Psoas muscle (tissue), 8 donors: ENCODE measurements at places on chromosomes 16 and 17.

- H3K4me3 ChIP-seq, result no peak overlapping the region
- H3K36me3 ChIP-seq, result no peaks in the 10 kb centered on the region
- no peak overlapping the region for H3K27ac ChIP-seq
- H3K4me1 ChIP-seq, result no peaks in the 10 kb centered on the region
Observed at GRCh38 chr16:86300746-86301481, 209.4 kb upstream of the FOXF1 start.

- no peaks in the 10 kb centered on the region for H3K36me3 ChIP-seq
- peak; percentile 53 for DNase-seq
- peak overlapping the region; percentile 90 for H3K27ac ChIP-seq
- peak overlapping the region; percentile 72 for H3K4me3 ChIP-seq
- H3K27me3 ChIP-seq, result no peaks in the 10 kb centered on the region
Observed at GRCh38 chr16:14186007-14186794, 115.1 kb downstream of the MRTFB start.

GRCh38 chr16:71453036-71453435, 9.0 kb downstream of the ZNF23 start:
- no peak for DNase-seq
- no peaks in the 10 kb centered on the region for H3K27me3 ChIP-seq
- H3K4me3 ChIP-seq, result no peak overlapping the region
- H3K4me1 ChIP-seq, result no peaks in the 10 kb centered on the region
- H3K27ac ChIP-seq, result no peak overlapping the region
- peaks cover 54% of the 10 kb centered on the region for H3K36me3 ChIP-seq

GRCh38 chr16:58577141-58577540, 52.5 kb downstream of the CNOT1 start:
- no peak overlapping the region for H3K27ac ChIP-seq
- no peak overlapping the region for H3K4me3 ChIP-seq
- H3K36me3 ChIP-seq, result peaks cover 17% of the 10 kb centered on the region
- no peaks in the 10 kb centered on the region for H3K27me3 ChIP-seq
- no peaks in the 10 kb centered on the region for H3K4me1 ChIP-seq
- DNase-seq, result no peak

DNA sequence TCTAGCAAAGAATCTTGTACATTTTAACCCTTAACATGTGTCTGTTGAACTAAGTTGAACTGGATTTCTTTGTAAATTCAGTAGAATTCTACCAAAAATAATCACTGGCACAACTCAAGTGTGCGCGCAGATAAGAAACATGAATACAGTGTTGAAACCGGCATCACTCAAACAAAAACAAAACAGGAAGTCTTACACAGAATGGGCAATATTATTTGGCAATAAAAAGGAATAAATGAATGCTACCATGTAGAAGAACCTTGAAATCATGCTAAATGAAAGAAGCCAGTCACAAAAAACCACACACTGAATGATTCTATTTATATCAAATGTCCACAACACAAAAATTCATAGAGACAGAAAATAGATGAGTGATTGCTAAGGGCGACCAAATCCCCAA, 102.9 kb upstream of the ZFHX3 start:
- H3K27ac ChIP-seq, result no peak overlapping the region
- no peak for DNase-seq
- no peaks in the 10 kb centered on the region for H3K27me3 ChIP-seq
- no peaks in the 10 kb centered on the region for H3K36me3 ChIP-seq

- H3K4me1 ChIP-seq, result no peaks in the 10 kb centered on the region
- DNase-seq, result no peak
- H3K27me3 ChIP-seq, result no peaks in the 10 kb centered on the region
- no peaks in the 10 kb centered on the region for H3K36me3 ChIP-seq
- H3K27ac ChIP-seq, result no peak overlapping the region
Observed at GRCh38 chr17:5789528-5789927, 205.2 kb upstream of the NLRP1 start.

DNA sequence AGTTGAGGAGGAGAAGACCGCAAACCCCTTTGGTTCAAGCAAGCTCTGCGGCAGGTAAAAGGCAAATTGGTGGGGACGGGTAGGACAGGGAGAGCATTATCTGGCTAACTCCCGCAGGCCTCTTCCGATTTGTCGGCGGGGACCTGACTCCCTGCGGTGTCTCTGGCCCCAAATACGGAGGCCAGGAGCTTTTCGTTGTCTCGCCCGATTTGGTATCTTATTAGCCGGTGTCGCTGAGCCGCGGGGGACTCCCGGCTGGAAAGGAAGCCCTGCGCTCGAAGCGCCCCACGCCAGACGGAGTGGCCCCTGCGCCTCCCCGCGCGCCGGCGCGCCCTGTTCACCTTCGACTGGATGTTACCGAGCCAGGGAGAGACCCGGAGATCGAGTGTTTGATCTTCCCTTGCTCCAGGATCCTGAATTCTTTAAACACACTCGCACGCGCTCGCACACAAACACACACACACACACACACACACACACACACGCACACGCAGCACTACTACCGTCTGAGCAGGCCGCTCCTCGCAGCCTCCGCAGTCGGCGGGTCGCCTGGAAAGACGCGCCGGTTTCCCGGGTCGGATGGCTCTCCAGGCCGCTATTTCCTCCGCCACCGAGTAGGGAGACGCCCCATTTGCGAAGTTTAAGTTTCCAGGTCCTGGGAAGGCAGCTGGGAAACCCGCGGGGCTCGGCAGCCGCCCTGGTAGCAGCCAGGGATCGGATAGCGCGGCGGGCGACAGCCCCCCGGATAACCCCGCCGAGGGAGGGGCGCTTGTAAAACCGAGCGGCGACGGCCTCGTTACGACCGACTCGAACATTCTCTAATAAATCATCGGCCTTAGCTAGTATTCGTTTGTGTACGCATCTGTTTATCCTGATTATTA, 3.3 kb downstream of the PRAC1 start:
- H3K27me3 ChIP-seq, result peaks cover 11% of the 10 kb centered on the region
- no peaks in the 10 kb centered on the region for H3K36me3 ChIP-seq
- peaks cover 9% of the 10 kb centered on the region for H3K4me1 ChIP-seq
- no peak overlapping the region for H3K4me3 ChIP-seq

DNA sequence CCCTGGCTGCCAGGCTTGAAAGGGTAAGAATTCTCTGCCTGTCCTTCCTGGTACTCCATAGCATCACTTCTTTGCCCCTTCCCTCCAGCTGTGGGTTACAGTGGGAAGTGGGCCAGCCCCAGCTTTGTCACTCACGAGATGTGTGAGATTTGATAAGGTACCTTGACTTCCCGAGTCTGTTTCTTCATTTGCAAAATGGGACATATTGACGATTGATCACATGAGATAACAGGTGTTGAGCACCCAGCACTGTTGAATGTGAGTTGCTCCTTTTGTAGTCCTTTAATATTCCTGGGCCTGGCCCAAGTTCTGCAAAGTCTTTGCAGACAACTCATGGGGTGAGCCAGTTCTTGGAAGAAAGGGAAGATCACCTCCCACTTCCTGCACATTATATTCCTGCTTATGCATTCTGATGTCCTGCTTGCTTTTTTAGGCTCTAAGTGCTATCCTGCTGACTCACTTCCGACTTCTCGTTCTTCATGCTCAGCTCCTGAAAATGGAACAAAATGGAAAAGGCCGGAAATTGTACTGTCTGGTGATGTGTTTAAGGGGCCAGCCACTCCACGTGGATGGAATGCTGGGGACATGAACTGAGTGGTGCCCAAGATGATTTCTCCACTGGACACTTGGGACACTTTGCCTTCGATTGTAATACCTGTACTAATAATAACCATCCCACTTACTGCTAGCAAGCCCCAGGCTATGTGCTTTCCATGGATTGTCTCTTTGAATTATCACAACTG, 8.3 kb upstream of the NLK start:
- no peaks in the 10 kb centered on the region for H3K4me1 ChIP-seq
- H3K27ac ChIP-seq, result peak overlapping the region; percentile 5
- no peaks in the 10 kb centered on the region for H3K27me3 ChIP-seq
- no peak for DNase-seq
- no peak overlapping the region for H3K4me3 ChIP-seq

- no peak for DNase-seq
- H3K4me3 ChIP-seq, result no peak overlapping the region
- H3K36me3 ChIP-seq, result no peaks in the 10 kb centered on the region
- H3K4me1 ChIP-seq, result no peaks in the 10 kb centered on the region
- H3K27me3 ChIP-seq, result no peaks in the 10 kb centered on the region
- H3K27ac ChIP-seq, result no peak overlapping the region
Observed at GRCh38 chr17:60809421-60809820, 131.8 kb downstream of the BCAS3 start.

- H3K36me3 ChIP-seq, result peaks cover 9% of the 10 kb centered on the region
- peak overlapping the region; percentile 97 for H3K4me3 ChIP-seq
- peaks cover 78% of the 10 kb centered on the region for H3K4me1 ChIP-seq
Observed at GRCh38 chr17:21211825-21212479, 2.0 kb downstream of the TMEM11 start.

DNA sequence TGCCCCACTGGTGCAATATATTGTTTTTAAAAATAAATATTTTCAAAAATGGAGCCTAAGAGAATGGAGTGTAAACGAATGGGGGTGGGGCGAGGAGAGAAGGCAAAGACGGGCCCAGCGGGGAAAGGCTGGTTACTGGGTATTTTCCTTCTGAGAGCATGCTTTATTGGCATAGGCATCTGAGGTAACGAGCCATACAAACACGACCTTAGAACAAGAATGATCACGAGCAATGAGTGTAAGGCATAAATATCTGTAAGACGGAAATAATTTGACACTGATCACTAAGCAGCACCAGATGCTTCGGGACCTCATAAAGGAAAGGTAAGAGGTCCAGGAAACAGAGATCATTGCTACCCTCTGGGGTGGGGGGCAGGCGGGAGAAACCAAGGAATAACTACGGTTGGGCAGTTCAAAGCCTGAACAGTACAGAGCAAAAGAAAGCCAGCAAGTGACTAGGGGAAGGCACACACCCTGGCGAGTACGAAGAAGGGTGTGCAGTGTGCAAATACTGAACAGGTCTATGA, 959 bp downstream of the SSH2 start:
- no peak for DNase-seq
- peaks cover 37% of the 10 kb centered on the region for H3K4me1 ChIP-seq
- no peaks in the 10 kb centered on the region for H3K36me3 ChIP-seq
- peak overlapping the region; percentile 75 for H3K4me3 ChIP-seq
- H3K27me3 ChIP-seq, result no peaks in the 10 kb centered on the region
- peak overlapping the region; percentile 90 for H3K27ac ChIP-seq

DNA sequence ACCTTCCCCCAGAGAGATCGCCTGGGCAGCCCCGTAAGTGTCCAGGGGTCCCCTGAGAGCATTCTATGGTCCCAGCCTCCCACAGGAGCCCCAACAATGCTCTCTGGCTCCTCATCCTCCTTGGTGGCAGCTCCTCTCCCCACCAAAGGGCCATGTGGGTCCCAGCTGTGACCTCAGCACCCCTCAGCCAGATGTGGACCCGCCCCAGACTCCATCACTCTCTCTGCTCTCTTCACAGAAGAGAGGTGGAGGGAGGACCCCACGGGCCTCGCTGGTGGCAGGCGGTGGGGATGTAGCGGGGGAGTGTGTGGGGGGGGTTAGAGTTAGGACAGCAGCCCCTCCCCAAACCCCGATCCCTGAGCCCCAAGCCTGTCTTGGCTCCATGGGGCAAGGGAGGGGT, 41.0 kb downstream of the SOCS3 start:
- no peak overlapping the region for H3K27ac ChIP-seq
- H3K36me3 ChIP-seq, result no peaks in the 10 kb centered on the region
- H3K27me3 ChIP-seq, result no peaks in the 10 kb centered on the region
- H3K4me3 ChIP-seq, result no peak overlapping the region

DNA sequence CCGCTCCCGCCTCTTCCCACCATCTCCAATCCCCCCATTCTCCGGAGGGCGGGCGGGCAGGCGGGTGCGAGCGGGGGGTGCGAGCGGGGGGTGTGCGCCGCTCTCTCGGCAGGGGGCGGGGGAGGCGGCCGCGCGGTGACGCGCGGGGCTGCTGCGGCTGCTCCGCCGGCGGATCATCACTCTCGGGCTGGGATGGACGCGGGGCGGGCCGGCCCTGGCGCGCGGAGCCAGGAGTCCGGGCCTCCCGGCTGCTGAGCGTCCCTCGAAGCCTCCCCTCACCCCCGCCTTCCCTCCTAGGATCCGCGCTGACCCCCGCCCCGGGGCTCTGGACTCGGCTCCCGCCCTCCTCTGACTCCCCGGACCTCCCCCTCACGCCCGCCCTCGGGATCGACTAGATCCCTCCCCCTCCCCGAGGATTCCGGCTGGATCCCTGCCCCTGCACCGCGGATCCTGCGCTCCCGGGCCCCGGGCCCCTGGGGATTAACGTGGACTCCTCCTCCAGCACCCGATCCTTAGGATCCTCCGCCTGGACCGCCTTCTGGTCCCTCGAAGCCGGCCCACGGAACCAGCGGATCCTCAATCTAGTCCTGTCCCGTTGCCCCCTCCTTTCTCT, 946 bp upstream of the TMEM256 start:
- no peaks in the 10 kb centered on the region for H3K27me3 ChIP-seq
- no peaks in the 10 kb centered on the region for H3K36me3 ChIP-seq
- peak overlapping the region; percentile 73 for H3K4me3 ChIP-seq
- peak; percentile 84 for DNase-seq
- H3K27ac ChIP-seq, result peak overlapping the region; percentile 75

GRCh38 chr17:43125967-43126910, 1.1 kb upstream of the BRCA1 start:
- H3K36me3 ChIP-seq, result peaks cover 5% of the 10 kb centered on the region
- H3K4me1 ChIP-seq, result peaks cover 13% of the 10 kb centered on the region
- H3K27me3 ChIP-seq, result no peaks in the 10 kb centered on the region
- H3K4me3 ChIP-seq, result peak overlapping the region; percentile 71

- H3K27me3 ChIP-seq, result no peaks in the 10 kb centered on the region
- DNase-seq, result no peak
- H3K4me3 ChIP-seq, result no peak overlapping the region
- no peak overlapping the region for H3K27ac ChIP-seq
- H3K36me3 ChIP-seq, result no peaks in the 10 kb centered on the region
Observed at GRCh38 chr17:49021768-49022103, 24.6 kb downstream of the IGF2BP1 start.

- DNase-seq, result no peak
- no peak overlapping the region for H3K4me3 ChIP-seq
- no peaks in the 10 kb centered on the region for H3K4me1 ChIP-seq
- H3K27me3 ChIP-seq, result no peaks in the 10 kb centered on the region
- H3K36me3 ChIP-seq, result no peaks in the 10 kb centered on the region
Observed at GRCh38 chr17:55466671-55467070, 44.6 kb downstream of the SMIM36 start.

DNA sequence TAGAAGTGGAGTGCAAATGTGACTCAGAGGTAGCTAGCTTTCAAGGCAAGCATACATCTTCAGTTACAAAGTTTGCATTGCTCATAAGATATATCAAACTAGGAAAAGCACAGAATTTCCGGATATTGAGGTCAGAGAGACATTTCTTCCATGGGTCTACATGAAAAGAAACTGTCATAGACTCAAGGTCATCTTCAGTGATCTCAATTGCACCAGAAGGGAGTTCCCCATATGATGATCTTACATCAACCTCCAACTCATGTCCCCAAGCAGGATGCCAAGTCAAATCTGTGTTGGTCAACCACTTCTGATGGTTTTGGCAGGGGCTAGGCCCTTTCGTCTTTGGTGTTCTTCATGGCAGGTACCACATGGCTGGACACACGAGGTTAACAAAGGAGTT, 459.9 kb upstream of the MAF start:
- no peaks in the 10 kb centered on the region for H3K27me3 ChIP-seq
- no peak for DNase-seq
- no peaks in the 10 kb centered on the region for H3K36me3 ChIP-seq
- H3K27ac ChIP-seq, result no peak overlapping the region
- H3K4me1 ChIP-seq, result no peaks in the 10 kb centered on the region
- no peak overlapping the region for H3K4me3 ChIP-seq
